Kidney (tissue), 22 donors: ENCODE measurements at places on chromosomes 5 and 9. TPM values are rescaled to one million over a fixed set of nuclear protein-coding genes. Genes with fewer than 3 reads are reported as not detected.

- H3K36me3 ChIP-seq, result no peaks in the 10 kb centered on the region
- no peak overlapping the region for H3K27ac ChIP-seq
- no peak overlapping the region for H3K4me3 ChIP-seq
- H3K27me3 ChIP-seq, result no peaks in the 10 kb centered on the region
- DNase-seq, result no peak
Measured at GRCh38 chr5:73266176-73266738, 93.3 kb downstream of the TMEM174 start.

- peaks cover 8% of the 10 kb centered on the region for H3K36me3 ChIP-seq
- peak overlapping the region; percentile 90 for H3K4me3 ChIP-seq
- no peaks in the 10 kb centered on the region for H3K27me3 ChIP-seq
- H3K27ac ChIP-seq, result peak overlapping the region; percentile 96
- peak; percentile 60 for DNase-seq
Measured at GRCh38 chr5:142322747-142323479, 1.9 kb downstream of the SPRY4 start.

GRCh38 chr5:133754575-133755169 lies 142.3 kb upstream of the FSTL4 start:
- DNase-seq, result peak; percentile 30
- no peak overlapping the region for H3K4me3 ChIP-seq
- H3K4me1 ChIP-seq, result no peaks in the 10 kb centered on the region

GRCh38 chr5:10049858-10050455 lies 199.7 kb downstream of the ATPSCKMT start:
- H3K36me3 ChIP-seq, result no peaks in the 10 kb centered on the region
- no peak overlapping the region for H3K27ac ChIP-seq
- no peaks in the 10 kb centered on the region for H3K27me3 ChIP-seq
- no peak overlapping the region for H3K4me3 ChIP-seq
- no peaks in the 10 kb centered on the region for H3K4me1 ChIP-seq

- DNase-seq, result no peak
- no peak overlapping the region for H3K4me3 ChIP-seq
- H3K4me1 ChIP-seq, result no peaks in the 10 kb centered on the region
Measured at GRCh38 chr9:108709126-108709525, 146.7 kb downstream of the ACTL7B start.

GRCh38 chr9:94867281-94867841 lies 140.9 kb downstream of the AOPEP start:
- H3K27ac ChIP-seq, result peak overlapping the region; percentile 93
- peak; percentile 58 for DNase-seq
- H3K4me3 ChIP-seq, result peak overlapping the region; percentile 7

DNA sequence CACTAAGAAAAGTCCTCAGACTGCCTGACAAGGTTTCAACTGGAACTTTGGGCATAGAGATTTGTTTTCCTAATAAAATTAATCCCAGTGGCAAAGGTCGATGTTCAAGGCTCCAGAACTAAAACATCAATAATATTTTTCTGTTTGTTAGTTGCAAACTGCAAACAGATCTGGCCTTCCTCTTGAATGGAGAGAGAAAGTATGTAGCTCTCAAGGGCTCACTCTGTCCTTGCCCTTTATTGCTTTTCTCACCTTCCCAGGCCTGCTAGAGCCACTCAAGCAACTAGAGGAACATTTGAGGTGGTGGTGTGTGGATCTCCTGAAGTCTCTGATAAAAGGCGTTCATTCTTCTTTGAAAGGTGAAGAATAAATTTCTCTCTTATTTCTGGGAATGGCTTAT lies 16.6 kb downstream of the ALDH1A1 start:
- no peak for DNase-seq
- no peak overlapping the region for H3K4me3 ChIP-seq
- H3K4me1 ChIP-seq, result peaks cover 21% of the 10 kb centered on the region
- H3K27me3 ChIP-seq, result no peaks in the 10 kb centered on the region

FGF18 gene
- 1.8 TPM for total RNA-seq

ZNF300 gene
- total RNA-seq, result 6.5 TPM

GARIN3 gene
- not detected for total RNA-seq

NKD2 gene
- total RNA-seq, result 14.1 TPM

CCDC171 gene
- 5.1 TPM for total RNA-seq

CDC14B gene
- total RNA-seq, result 19.6 TPM

PCDHGB7 gene
- total RNA-seq, result 15.1 TPM
